Germinal center (tissue), 1 donor: ENCODE measurements at places on chromosomes 4 and X.
A peak's percentile ranks its signal among the peaks of the same experiment; 100 is the strongest.

DNA sequence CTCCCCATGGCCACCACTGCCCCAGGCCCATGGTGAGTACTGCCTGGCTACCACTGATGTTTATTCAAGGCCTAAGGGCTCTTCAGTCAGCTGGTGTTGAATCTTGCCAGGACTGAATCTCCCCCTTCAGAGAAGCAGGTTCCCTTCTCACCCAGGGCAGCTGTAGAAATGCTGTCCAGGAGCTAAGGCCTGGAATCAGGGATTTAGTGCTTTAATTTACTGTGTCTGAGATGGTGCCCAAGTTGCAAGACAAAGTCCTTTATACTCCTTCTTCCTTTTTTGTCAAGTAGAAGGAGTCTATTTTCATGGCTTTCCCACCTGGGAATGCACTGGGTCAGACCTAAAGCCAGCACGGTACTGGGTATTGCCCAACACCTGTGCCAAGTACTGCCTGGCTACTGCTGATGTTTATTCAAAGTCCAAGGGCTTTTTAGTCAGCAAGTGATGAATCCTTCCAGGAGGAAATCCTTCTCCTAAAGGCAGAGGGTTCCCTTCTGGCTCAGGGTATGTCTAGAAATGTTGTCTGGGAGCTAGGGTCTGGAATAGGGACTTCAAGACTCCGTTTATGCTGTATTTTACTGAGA, 117.6 kb upstream of the ATOH1 start:
- DNase-seq, result no peak

GRCh38 chrX:17944833-17945497, 83.9 kb upstream of the RAI2 start:
- peak; percentile 1 for DNase-seq

- peak; percentile 10 for DNase-seq
These were observed 1.2 kb downstream of the NPNT start for GRCh38 chr4:105896461-105896942.

- DNase-seq, result peak; percentile 6
These were observed 87.3 kb upstream of the TET2 start for GRCh38 chr4:105059337-105059736.

DNA sequence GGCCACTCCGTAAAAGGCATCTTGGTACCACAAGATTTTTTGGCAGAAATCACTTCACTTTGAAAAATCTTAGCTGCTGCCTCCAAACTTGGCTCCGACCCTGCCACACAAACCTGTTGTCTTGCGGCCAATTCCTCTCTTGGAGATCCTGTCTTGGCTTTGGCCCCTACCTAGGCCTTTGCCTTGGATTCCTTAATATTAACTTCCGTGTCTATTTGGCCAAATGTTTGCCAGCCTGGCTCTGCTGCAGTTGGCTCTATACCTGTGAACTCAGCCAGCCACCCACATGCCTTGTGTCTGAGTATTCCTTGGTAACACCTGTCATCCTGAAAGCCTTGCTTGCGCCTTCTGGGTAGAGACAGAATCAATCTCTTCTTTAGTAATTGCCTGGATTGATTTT, 12.5 kb downstream of the GRXCR1 start:
- DNase-seq, result no peak

GRCh38 chrX:12137951-12138360, 317 bp upstream of the FRMPD4 start:
- DNase-seq, result no peak

DNA sequence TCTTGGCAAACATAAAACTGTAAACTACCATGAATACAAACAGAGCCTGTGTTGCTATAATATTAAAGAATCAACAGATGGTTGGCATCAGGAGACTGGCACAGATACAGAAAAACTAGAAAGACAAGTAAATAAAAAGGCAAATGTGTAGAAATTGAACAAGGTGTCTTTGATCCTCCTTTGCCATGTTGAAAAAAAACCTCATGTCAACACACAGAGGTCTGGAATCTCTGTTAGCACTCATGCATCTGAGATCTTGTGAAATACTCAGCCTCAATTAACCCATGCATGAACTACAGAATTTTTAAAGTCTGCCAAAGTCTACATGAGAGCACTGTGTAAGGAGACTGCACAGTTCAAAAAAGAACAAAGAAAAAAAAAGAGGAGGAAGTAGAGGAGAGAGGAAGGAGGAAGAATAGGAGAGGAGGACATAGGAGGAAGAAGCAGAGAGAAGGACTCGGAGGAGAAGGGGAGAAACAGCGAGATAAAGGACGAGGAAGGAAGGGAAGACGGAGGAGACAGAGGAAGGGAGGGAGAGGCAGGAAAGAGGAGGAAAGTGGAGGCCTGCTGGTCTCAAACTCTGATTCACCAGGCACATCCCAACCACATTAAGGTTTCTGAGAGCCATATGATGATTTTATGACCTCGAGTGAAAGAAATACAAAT, 52.8 kb downstream of the PRDM5 start:
- DNase-seq, result no peak

GRCh38 chr4:117474987-117475386, 389.6 kb upstream of the TRAM1L1 start:
- DNase-seq, result no peak
